ENCODE measurements at places on chromosomes 11 and 22.

DNA sequence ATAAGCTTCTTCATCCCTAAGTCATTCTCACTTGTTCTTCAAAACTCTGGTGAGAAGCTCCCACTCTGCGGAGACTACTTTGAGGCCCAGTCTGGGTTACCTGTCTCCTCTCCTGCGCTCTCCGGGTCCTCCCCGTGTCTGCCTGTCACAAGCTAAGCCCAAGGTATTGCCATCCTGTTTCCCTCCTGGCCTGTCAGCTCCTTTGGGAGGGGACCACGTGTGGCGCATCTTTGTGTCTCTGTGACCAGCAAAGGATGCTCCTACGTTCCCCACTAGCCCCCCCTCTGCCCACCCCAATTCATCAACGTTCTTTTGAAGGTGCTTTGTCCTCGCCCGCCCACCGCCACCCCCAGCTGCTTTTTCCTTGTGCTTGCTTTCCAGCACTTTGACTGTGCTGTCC is 31.8 kb upstream of the FBLN1 start:
- no peak for DNase-seq

- DNase-seq: no peak
Observed at GRCh38 chr11:32259641-32260081, 168.8 kb downstream of the RCN1 start.

DNA sequence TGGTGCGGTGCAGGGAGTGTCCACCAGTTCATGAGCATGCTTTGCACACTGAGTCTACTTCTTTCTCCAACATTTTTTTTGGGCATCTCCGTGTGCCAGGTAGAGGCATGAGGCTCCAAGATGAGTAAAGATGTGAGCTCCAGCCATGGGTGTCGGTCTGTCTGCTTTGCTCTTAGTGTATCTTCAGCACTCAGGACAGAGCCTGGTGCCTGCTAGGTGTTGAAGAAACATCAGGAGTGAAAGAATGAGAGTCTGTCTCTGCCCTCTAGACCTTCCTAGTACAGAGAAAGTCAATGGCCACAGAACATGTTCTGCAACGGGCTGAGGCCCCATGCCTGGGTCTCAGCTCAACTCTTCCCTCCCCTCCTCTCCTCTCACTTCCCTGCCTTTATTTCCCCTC is 486.5 kb downstream of the TBC1D22A start:
- no peak for DNase-seq

DNA sequence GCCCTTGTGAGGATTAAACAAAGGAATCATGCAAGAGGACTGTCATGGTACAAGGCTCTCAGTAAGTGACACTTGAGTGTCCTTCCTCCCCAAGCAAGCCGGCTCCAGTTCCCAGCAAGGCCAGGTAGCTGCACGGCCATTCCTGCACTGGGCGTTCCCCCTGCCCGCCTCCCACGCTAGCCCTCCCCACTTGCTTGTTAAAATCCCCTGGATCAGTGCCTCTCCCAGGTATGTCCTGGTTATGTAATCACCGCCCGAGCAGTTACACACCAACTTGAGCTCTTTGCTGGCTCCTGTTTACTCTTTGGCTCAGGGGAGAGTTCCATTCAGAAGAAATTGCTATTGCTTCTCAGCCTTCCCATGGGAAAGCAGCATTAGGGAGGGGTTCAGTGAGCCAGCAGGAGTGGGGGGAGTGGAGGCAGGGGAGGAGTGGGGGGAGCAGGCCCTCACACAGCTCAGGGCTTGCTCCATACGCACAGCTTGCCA is 19.4 kb upstream of the MYEOV start:
- DNase-seq: no peak

DNA sequence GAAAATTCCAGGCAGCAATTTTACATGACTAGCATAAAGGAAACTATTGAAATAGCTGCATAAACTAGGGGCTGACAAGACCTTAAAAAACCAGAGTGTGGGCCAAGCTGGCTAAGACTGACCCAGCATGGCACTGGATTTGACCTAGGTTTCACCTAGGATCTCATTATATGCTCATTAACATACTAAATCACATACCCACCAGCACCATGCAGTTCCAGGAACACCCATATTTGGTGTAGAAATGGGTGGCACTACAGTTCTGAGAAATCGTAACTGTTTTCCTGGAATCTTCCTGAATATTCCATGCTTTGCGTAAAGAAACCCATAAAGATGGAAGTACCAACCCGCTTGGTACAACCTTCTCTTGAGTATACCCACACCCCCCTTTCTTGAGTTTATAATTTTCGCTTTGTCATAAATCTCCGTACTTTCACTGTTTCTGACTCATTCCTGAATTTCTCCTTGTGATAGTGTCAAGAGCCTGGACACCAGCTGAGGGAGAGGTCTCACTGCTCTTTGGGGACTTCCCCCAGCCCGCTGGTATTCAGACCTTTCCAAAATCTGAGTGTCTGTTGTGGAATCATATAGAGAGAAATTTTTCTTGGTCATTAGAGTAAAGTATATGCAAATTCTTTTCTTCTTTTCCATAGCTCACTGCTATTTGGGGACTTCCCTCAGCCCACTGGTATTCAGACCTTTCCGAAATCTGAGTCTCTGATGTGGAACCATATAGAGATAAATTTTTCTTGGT is 55.1 kb downstream of the MTMR3 start:
- no peak for DNase-seq

GRCh38 chr22:50482107-50483074 is 1.0 kb downstream of the ADM2 start:
- no peak for DNase-seq

DNA sequence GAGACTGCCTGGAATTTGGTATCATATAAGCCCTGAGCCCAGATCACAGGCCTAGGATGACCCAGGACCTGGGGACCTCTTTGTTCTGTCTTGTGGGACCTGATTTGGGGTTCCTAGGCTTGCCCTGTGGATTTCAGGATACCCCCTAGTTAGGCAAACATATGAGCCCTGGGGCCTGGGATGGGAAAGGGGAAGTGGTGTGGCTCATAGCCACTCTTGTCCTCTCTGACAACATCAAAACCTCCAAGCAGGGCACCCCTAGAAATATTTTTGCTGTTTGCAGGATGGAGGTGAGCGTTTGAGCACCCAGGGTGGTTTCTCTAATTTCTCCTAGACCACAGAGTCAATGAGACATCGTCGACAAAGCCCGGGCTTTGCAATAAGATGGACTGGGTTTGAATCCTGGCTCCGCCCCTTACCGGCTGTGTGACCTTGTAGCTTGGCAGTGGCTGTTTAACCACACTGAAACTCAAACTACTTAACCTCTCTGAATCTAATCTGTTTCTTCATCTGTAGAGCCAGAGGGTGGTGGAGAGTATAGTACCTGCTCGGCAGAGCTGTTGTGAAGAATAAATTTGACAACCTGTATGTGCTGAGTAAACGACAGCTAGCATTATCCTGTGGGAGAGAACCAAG is 5.3 kb upstream of the LRRC10B start:
- no peak for DNase-seq

GRCh38 chr11:96324912-96325311 is 18.1 kb downstream of the MAML2 start:
- DNase-seq: no peak

DNA sequence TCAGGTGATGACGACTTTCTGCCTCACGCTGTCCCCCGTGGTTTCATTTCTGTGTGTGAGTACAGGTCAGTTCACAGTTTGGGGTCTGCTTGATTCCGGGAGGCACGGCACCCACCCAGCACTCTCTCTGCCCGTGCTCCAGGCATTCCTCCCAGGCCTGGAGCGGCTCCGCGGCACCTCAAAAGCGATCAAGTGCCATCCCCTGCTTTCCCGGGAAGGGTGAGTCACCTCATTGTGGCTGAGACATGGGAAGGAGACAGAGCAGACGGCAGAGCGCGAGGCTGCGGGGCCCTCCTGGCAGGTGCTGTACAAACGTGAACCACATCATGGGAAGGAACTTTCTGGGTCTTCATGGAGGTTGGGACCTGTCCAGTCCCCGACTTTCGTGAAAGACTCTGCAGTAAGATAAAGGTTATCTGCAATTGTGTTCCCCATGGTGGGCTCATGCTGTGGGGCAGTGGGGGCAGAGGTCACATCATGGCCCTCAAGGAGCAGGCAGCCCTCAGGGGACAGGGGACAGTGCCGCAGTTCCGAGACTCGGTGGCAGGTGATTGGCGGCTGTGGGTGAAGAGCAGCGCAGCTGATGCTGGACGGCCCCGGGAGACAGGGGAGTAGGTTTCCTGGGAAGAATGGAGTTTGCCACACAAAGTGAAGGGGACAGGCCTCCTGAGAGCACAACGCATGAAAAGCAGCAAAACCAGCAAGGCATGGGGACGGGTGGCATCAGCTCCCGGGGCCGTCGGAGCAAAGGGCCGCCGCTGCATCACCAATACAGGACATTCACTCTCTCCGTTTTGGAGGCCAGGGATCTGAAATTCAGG is 65.3 kb downstream of the CELSR1 start:
- no peak for DNase-seq
